Suppressor macrophage treated with lipopolysaccharide for 4 hours (primary cell): ENCODE measurements at places on chromosomes 2 and 18.

DNA sequence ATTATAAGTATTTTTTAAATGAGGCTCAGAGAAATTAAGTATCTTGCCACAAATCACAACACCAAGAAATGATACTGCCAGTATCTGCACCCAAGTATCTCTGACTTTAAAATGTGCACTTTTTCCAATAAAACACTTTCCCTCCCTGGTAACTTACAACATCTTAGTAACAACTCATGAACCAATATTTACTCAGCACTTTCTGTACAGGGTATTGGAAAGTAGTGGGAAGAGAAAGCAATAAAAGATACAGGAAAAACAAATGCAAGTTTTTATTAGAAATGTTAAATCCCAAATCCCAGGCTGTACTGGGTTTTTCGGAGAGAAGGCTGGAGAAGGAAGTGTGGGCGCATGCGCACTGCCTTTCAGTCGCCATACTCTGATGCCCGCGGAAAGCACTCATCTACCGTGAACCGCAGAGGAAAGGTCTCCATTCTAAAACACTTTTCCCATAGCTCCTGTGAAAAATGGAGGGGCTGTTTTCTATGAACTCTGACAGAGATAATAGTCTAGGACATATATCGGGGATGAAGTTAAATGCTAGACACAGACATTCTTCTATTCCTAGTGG, 52.1 kb downstream of the L3MBTL4 start:
- DNase-seq, result no peak

GRCh38 chr2:39403311-39403710, 33.8 kb downstream of the MAP4K3 start:
- DNase-seq, result no peak

GRCh38 chr2:224025874-224026273, 13.2 kb downstream of the SERPINE2 start:
- peak; percentile 85 for DNase-seq

DNA sequence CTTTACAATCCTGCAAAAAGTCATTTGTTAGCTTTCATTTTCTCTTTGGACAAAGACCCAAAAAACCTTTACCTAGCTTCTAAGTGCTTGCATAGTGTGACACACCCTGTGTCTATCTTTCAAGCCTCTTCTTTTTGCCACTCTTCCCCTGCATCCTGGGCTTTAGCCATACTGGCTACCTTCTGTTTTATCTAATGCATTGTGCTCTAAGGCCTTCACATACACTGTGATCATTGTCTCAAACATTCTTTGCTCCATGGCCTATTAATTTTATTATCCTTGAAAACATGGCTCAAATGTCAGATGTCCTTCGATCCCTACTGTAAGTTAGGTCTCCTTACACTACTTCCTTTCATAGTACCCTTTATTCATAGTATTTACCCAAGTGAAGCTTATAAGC, 84.4 kb downstream of the PIK3C3 start:
- no peak for DNase-seq

GRCh38 chr2:45839508-45840251, 188.2 kb downstream of the PRKCE start:
- no peak for DNase-seq

DNA sequence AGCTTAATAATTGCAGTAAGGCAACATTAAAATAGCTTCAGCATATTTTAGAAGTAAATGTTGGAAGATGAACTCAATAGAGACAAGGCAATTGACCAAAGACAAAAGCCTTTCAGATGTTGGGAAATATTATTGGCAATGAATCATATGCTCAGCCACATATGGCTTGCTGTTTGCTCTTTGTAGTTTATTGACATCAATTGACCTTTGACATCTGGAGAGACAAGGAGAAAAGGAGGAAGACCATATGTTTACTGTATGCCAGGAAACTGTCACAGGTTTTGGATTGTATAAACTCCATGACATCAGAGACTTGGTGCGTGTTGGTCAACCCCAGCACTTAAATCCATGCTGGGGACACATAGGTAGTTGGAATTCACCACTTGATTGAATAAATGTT, 60.6 kb upstream of the SLC16A14 start:
- DNase-seq, result peak; percentile 31

GRCh38 chr2:238861766-238862315, 14.0 kb downstream of the TWIST2 start:
- no peak for DNase-seq

DNA sequence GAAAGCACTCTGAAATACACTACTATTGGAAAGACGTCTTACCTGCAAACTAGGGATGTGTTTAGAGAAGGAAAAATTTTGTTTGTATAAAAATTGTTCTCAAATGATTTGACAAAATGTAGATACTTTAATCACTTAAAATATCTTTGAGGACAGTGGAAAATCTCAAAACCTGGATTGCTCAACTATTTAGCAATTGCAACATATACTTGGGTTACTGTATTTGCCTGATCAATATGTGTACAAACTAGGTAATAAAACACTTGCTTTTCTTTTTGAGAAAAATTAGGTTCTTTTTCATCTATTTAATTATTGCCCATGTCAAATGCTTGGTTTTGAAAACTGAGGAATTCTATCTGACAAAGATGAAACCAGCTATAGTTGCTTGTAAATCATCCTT, 60.9 kb downstream of the CPS1 start:
- no peak for DNase-seq

- peak; percentile 63 for DNase-seq
These were observed 18.5 kb downstream of the PLEKHM3 start for GRCh38 chr2:208006833-208007232.

DNA sequence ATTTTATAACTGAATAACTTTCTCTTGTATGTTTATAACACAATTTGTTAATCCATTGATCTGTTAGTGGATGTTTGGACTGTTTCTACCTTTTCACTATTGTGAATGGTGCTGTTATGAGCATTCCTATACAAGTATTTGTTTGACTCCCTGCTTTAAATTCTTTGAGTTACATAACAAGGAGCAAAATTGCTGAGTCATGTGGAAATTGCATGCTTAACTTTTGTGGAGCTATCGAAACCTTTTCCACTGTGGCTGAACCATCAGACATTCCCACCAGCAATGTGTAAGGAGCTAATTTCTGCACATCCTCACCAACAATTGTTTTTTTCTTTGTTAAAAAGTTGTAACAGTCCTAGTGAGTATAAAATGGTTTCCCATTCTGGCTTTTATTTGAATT, 415.5 kb downstream of the CBLN2 start:
- no peak for DNase-seq
